Posterior cingulate gyrus (tissue), 11 donors: ENCODE measurements at places on chromosomes 1 and 21.

GRCh38 chr1:70222716-70223235 is 1.6 kb downstream of the SRSF11 start:
- DNase-seq = no peak

DNA sequence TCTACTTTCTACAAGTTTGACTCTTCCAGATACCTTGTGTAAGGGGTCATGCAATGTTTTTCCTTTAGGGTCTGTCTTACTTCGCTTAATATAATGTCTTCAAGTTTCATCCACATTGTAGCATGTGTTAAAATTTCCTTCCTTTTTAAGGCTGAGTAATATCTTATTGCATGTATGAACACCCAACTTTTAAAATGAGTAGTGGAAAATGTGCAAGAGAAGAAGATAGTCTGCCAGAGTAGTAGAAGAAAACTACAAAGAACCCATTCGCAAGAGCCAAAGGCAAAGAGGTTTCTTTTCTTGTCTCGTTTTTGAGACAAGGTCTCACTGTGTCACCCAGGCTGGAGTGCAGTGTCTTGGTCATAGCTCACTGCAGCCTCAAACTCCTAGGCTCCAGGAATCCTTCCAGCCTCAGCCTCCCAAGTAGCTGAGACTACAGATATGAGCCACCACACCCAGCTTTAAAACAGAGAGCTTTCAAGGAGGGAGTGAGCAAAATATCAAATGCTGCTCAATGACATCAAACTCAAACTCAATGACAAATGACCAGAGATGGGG is 9.4 kb downstream of the IL23R start:
- no peak for DNase-seq

- no peak for DNase-seq
Measured at GRCh38 chr1:3352952-3353331, 101.5 kb upstream of the ARHGEF16 start.

- no peak for DNase-seq
Measured at GRCh38 chr1:226279498-226279897, 29.5 kb downstream of the LIN9 start.

DNA sequence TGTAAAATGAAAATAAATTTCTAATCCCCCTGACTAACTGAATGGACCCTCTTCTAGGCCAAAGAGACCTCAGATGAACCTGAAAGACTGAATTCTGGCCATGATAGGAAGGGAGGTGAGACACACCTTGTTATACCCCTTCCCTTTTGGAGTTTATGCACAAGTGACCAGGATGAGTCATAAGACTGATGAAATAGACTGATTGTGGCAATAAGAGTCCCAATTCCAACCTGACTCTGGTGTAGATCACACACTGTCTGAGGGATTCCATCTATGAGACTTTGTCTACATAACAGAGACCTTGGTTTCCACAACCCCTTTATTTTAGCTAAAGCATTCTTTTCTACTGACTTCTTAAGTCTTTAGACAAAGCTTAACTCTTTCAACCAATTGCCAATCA is 13.5 kb upstream of the OR2G2 start:
- DNase-seq = no peak

DNA sequence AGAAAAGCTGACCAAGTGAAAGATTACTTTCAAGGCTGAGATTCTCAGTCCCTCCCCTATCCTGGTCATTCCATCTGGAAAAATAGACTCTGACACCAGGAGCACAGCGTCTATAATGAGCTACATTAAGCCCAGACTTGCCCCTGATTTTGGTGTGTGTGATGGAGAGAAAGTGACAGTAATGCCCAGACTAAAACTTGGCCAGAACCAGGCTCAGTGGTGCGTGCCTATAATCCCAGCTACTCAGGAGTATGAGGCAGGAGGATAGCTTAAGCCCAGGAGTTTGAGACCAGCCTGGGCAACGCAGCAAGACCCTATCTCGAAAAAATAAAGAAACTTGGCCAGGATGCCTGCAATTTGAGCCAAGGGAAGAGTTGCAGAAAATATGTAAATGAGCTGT is 15.9 kb downstream of the PLEKHA6 start:
- no peak for DNase-seq

DNA sequence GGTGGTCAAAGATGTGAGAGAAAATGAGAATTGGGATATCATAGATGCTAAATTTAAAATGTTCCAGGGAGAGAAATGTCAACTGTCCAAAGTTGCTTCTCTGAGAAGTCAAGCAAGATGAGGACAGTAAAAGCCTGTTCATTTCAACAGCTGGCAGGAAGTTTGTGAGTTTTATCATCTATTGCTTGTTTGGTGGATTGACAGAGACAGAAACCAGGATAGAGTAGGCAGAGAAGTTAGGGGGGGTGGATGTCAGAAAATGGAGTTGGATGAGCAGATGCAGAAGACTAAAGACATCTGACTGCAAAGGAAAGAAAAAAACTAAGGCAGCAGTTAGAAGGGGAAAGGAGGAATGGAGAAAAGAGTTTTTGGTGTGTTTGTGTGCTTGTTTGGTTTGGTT is 78.4 kb downstream of the AK5 start:
- DNase-seq = no peak

DNA sequence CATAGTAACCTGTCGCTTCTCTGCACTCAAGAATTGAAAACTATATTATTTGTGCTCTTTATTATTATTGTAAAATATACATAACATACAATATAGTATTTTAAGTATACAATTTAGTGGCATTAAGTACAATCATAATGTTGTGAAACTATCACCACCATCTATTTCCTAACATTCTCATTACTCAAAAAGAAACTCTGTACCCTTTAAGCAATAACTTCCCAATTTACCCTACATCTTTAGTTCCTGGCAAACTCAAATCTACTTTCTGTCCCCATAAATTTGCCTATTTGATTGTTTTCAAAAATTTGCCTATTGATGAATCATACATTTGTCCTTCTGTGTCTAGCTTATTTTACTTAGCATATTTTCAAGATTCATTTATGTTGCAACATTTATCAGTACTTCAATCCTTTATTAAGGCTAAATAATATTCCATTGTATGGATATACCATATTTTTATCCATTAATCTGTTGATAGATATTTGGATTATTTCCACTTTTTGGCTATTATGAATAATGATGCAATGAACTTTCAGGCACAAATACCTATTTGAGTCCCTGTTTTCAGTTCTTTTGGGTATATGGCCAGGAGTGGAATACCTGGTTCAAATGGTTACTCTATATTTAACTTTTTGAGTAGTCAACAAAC is 99.6 kb upstream of the DMRTA2 start:
- no peak for DNase-seq

- DNase-seq = no peak
Measured at GRCh38 chr1:43069461-43070050, 102.5 kb downstream of the EBNA1BP2 start.

DNA sequence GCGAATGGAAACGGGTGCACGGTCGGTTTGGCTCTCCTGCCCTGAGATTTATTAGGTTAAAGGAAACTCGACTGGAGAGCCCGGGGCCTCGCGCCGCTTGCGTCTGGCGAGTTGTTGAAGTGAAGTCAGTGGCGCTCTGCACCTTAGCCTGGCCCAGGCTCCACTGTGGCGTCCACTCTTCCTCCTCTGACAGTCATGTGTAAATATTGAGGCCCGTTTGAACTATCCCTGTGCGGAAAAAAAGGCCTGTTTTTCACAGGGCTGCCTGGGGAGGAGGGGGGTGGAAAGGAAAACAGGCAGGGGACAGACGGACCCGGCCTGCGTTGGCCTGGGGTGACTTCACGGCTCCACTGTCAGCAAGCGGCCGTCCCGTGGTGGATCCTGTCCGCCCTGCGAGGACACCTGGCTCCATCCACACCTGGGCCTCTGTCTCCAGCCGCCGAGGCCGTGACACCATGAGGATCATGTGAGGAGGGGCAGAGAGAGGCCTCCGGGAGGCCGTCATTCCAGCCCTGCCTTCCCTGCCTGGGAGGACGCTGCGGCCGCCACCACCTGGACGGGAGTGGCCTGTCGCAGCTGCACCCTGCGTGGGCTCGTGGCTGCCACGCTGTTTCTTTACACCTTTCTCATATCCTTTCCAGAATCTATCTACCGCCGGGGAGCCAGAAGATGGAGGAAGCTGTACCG is 59.8 kb downstream of the FAAP20 start:
- peak; percentile 83 for DNase-seq

DNA sequence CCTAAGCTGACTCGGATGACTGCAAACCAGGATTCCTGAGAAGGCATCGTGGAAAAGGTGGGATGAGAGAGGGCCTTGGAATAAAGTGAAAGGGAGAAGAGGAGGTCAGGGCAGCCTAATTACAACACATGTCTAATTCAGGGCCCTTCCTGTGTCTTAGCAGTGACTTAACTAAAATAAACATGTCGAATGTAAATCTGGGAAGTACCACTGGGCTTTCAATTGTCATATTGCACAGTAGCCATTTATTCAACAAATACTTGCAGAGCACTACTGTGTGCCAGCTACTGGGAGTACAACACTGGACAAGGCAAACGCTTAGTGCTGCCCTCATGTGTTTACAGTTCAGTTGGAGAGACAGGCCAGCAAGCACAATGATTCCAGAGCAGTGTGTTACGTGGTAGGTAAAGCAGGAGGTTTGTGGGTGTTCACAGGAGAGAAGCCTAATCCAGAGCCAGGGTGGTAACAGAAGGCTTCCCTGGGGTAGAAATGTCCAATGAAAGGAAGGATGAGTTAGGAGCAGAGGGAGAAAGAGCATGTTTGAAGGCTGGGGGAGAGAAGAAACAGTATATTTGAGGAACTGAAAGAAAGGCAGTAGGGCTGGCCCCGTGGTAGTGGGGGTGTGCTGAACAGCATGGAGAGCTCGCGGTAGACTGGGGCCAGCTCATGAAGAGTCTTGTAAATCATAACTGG is 38.0 kb upstream of the RASAL2 start:
- no peak for DNase-seq
